ENCODE measurements at places on chromosomes 3 and 15.

DNA sequence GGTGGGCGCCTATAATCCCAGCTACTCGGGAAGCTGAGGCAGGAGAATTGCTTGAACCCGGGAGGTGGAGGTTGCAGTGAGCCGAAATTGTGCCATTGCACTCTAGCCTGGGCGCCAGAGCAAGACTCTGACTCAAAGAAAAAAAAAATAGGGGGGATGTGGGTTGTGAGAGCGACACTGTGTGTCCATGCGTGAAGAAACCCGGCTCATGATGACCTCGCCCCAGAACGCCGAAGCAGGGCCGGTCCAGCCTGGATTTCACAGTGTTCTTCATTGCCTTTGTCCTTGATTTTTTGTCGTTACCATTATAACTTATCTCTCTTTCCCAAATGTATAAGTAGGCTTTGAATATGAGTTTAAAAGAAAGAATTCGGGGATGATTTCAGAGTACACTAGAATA lies 128.7 kb downstream of the PGPEP1L start:
- DNase-seq, result no peak

DNA sequence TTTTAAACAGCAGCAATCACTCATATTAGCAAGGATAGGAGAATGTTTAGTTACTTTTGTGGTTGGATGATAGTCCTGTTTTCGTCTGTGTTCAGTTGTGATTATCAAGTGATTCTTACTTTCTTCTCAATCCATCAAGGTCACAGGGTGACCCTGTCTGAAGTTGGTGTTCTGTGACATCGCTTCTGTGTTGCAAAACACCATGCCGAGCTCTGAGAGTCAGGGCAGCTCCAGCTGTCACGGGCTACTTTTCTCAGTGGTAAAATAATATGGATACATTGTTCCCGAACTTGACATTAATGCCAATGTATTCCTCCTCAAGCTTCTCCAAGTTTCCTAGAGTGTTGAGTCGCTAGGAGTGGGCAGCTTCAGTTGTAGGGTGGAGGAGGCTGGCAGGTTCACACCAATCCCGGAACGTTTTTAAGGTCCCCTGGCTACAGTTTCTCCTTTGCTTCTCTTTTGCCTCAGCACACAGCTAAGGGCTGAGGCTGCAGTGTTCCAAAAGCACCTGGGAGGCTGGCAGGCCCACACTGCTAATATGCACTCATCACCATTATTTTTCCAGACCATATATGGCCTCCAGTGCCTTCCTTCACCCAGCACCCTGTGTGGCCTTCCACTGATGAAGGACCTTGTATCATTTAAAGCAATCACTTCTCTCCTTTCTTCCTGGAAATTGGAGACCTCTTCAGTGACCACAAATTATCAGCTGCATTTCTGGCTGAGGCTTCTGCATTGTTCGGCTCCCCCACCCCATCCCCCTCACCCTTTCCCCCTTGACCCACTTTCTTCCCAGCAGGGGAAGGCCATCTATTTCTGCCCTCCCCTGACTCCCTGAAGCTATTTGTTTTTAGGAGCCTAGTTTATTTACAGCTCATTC lies 25.8 kb downstream of the COLQ start:
- DNase-seq, result no peak

DNA sequence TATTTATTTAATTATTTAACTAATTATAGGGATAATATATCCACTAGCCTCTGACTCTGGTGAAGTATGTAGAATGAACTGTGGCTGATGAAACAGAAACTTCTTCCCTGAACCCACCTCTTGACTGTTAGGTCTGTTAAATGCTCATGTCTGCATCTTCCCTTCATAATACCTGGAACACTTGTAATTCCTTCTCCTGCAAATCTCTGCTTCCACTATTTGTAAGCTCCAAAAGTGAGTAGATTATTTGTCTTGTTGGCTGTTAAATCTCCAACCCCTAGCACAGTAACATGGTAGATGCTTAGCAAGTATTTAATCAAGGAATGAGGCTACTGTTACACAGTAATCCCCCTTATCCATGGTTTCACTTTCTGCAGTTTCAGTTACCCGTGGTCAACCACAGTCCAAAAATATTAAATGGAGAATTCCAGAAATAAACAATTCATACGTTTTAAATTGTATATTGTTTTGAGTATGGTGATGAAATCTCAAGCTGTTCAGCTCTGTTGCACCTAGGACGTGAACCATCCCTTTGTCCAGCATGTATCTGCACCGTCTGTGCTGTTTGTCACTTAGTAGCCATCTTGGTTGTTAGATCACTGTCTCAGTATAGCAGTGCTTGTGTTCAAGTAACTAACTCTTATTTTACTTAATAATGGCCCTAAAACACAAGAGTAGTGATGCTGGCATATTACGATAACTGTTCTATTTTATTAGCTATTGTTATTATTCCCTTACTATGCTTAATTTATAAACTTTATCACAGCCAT lies 5.7 kb downstream of the TTBK2 start:
- DNase-seq, result no peak

DNA sequence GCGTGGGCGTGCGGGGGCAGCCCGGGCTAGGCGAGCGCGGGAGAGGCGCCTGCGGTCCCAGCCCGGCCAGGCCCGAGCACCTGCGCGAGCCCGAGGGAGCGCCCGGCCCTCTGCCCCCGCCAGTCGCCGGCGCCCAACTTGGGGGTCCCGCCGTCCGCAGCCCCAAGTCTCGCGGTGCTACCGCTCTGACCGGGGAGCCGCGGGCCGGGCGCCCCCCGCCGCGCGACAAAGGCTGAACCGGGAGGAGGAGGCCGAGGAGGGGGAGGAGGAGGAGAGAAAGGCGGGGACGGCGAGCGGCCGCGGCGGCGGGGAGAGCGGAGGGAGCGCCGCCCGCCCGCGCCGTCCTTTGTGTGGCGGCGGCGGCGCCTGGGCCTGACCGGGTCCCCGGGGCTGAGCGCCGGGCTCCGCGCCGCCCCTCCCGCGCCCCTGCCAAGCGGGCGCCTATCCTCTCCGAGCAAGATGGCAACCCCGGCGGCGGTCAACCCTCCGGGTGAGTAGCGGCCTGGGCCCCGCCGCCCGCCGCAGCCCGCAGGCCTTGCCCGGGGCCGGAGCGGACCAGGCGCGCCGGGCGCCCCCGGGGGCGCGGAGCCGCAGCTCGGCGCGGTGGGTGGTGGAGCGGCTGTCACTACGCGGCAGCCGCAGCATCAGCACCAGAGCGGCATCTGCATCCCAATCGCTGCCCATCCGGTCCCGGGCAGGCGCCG lies at the start of gene ARNT2:
Gene ARNT2, plus strand, starts transcription at position 326 of the 704 bp plus-strand sequence. Its CDS starts 134 bp downstream, at position 460.
- no peak for DNase-seq

DNA sequence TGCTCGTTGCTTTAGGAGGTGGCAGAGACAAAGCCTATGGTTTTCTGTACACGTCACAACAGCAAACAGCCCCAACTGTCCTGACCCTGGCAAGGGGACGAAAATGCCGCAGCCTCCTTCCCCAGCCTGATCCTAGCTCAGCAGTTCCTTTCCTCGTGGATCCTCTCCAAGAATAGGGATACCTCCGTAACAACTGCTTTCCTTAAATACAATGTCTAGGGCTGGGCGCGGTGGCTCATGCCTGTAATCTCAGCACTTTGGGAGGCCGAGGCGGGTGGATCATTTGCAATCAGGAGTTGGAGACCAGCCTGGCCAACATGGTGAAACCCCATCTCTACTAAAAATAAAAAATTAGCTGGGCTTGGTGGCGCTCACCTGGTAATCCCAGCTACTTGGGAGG lies 17.0 kb downstream of the MAP6D1 start:
- no peak for DNase-seq

DNA sequence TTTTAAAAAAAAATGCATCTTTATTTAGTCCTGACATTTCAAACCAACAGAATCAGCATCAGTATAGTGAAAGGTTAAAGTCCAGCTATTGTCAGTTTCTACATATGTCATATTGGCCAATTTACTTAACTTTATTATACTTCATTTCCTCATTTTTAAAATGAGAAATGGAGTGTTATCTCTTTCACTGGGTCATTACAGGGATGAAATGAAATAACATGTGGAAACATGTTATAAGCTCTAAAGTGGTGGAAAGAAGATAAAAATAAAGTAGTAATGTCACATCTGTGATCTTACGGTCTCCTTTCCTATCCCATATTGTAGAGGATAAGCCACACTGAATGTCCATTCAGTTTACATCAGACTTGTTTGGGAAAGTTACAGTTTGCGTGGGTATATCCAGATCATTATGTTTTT lies 780.1 kb downstream of the TUSC7 start:
- DNase-seq, result no peak

DNA sequence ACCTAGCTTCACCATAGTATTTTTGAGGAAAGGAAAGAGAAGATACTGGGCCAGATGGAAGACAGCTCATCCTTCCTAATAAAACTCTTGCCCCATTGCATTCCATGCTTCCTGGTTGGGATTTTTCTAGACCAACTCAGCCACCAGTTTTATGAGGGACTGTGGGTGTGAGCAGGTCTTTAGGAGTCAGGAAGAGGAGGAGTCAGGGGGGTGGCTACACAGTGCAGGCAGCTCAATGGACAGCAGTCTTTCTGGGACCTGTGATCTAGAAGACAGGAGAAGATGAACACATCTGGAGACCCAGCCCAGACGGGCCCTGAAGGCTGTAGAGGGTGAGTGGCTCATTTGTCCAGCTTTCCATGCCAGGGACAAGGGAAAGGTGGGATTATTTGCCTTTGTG lies at the start of gene NOX5:
Gene NOX5, plus strand, starts transcription at position 242 of the 400 bp plus-strand sequence. Its CDS starts 41 bp downstream, at position 283.
- DNase-seq, result no peak

DNA sequence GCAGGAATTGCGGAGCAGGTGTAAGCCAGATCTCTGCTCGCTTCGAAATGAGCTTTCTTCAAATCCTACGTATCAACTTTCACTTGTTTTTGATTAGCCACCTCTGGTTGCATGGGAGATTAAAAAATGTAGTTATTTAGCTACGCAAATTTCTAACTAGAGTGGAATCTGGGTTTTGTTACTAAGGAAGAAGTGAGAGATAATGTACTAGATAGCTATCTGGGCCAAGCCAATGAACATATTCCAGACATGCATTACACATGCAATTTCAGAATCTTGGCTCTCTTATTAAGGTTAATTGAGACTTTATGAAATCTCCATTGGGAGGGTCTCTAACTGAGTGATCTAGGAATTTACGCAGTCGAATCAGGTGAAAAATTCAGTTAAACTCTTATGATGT lies 765.7 kb downstream of the DIPK2A start:
- no peak for DNase-seq

GRCh38 chr3:164459521-164460151 lies 618.7 kb downstream of the SI start:
- DNase-seq, result no peak

DNA sequence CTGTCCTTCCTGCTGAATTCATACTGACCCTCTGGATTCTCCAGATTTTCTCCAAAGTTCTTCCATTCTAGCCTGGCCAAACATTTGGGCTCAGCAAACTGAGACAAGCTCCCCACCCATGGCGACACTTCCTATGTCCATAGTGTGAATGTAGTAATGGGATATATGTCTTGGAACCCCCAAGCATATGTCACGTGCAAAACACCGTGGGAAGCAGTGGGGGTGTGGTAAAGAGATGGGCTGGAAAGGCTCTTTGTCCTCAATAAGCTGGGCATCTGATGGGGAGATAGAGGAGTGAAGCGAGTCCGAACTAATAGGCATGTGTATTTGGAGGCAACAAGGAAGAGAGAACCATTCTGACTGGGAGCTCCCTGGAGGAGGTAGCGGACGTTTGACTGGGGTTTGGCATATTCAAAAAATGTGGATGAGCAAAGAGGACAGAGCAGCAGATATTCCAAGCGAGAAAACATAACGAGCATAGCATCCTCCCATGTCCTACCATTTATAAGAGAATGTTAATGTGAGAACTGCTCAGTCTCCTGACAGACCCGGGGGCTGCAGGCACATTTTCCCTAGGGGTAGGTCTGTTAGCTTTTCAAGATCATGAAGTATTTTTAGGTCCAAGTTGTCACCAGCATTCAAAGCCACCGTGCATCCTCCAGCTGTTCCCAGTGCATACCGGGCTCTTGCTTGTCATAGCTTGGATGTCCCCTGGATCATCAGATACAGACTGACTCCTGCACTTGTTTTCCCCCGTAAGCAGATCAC lies 25.6 kb downstream of the TPM1 start:
- no peak for DNase-seq

DNA sequence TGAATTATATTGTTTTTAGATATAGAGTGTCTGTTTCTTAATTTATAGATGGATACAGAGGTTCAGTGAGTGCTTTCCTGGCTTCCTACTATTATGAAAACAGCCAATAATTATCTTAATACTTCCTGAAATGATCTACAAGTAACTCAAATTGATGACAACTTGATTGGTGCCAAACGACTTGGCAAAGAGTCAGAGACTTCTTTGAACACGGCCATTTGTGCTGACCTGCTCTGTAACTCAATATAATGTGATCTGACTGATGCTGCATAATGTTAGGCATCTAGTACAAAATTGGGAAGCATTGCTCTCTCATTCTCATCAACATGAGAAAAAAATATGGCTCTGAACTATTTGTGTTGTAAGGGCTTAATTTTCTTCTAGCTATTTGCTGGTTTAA lies 193.9 kb downstream of the DIPK2A start:
- no peak for DNase-seq

DNA sequence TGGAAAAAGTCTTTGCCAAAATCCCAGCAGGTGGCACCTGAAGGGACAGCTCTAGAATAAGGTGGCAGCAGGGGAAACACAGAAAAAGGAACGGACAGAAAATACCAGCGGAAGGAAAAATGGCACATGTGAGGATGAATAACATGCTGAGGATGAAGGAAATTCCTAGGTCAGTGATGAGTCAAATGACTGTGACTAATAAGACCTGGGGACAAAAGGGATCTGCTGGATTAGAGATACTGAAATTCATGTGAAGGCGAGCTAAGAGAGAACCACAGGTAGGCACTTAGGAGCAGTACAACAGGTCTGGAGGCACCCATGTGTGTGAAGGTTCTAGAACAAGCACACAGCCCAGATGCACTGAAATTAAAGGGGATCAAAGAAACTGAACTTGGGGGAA lies 482.5 kb downstream of the FOXP1 start:
- no peak for DNase-seq

- DNase-seq, result no peak
These were observed 9.9 kb upstream of the ARHGEF3 start for GRCh38 chr3:56811546-56812202.

DNA sequence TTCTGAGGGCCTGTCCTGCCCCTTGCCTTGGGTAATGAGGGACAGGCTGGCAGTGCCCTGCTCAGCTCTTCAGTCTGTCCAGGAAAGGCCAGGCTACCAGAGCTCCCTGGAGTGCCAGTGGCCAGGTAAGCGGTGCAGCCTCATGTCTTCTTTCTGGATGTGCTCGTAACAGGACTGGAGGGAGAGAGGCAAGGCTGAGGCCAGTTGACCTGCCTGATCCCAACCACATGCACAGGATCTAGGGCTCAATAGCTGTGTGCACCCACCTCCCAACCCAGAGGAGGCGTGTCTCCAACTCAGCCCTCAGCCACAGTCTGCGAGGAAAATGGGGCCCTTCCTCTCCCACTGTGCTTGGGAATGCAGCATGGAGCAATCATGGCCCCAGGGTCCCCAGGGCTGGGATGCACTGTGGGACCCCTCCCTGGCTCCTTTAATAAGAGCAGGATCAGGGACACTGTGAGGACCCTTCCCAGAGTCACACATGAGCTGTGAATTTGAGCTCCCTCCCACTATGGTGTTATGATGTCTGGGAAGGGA lies 22.5 kb downstream of the ALS2CL start:
- no peak for DNase-seq
